ENCODE measurements at places on chromosomes 4 and X.
A peak's percentile ranks its signal among the peaks of the same experiment; 100 is the strongest.

DNA sequence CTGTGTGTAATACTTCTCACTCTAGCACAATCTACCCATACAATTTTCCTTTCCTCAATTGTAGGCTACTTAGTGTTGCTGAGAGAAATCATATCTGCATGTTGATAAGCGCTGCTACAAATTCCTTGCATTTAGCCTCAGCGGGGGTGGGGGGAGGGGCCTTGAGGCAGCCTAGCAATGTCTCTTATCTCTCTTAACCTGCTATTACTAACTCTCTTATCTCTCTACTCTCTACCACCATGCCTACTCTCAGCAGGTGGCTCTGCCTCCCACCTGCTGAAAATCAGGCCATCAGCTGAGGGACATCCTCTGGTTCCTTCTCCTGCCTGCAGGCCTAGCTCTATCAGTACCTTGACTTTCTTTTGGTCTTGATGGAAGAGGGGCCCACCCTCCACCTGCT lies 98.9 kb downstream of the GPR82 start:
- no peak for DNase-seq

- DNase-seq: no peak
Observed at GRCh38 chrX:10017872-10018271, 50.7 kb downstream of the CLDN34 start.

DNA sequence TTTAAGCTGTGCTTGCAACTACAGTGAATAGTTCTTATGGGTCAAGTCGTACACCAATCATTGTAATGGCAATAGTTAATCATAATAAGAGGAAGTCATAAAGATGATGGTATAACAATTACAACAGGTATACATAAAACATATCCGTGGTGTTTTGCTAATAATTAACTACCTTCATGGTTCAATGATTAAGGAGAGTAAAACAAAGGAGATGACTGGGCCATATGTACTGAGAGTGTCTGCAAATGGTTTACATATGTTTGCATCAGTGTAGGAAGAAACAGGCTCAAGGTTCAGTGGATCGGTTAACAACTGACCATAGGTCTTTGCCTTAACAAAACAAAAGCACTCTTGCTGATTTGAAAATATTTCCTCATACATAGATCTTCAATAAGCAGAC lies 253.0 kb downstream of the COX7B2 start:
- DNase-seq: no peak

DNA sequence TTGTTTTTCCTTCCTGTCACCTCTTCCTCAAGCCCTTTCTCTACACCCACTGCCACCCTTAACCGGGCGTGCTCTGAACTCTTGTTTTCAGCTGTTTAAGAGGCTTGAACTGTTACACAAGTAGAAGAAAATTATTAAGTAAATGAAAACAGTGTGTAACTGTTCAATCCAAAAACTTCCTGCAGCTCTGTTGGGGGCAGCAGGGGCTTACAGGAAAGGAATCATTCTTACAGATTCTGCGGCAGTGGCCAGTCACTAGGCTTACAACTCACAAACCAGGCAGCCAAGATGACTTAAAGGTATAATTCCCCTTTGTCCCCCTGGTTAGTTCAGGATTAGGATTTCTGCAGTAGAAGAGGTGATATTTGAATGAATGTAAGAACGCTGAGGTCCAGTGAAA lies 70.2 kb upstream of the ETNPPL start:
- DNase-seq: no peak

- no peak for DNase-seq
Observed at GRCh38 chrX:69102612-69103194, 62.5 kb downstream of the PJA1 start.

DNA sequence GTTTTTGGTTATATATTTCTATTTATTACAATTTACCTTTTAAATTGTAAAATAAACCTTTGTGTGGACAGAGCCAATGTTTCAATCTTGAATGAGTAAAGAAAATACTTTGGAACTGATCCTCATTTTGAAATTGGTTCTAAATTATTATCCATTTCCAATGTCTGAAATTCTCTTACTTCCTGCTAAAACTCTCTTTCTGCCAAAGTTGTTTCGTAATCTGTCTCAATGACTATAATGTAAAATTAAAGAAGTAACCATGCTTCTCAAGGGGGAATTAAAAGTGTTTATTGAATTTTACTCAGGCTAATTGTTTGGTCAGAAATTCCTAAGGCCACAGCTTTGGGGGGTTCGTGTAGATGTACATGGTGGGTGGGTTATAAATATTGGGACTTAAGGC lies 34.8 kb downstream of the YIPF6 start:
- peak; percentile 24 for DNase-seq

Data from inflammatory macrophage treated with lipopolysaccharide for 4 hours (primary cell).